ENCODE measurements at places on chromosomes 16 and 17.
A peak's percentile ranks its signal among the peaks of the same experiment; 100 is the strongest.

- peak; percentile 61 for DNase-seq
Measured at GRCh38 chr16:81136390-81137335, 40.5 kb upstream of the GCSH start.

GRCh38 chr16:68234188-68235107 is 1.5 kb downstream of the ESRP2 start:
- no peak for DNase-seq

- no peak for DNase-seq
Measured at GRCh38 chr16:4603624-4604170, 11.0 kb downstream of the UBALD1 start.

- peak; percentile 18 for DNase-seq
Measured at GRCh38 chr16:27515874-27516353, 33.8 kb downstream of the GTF3C1 start.

DNA sequence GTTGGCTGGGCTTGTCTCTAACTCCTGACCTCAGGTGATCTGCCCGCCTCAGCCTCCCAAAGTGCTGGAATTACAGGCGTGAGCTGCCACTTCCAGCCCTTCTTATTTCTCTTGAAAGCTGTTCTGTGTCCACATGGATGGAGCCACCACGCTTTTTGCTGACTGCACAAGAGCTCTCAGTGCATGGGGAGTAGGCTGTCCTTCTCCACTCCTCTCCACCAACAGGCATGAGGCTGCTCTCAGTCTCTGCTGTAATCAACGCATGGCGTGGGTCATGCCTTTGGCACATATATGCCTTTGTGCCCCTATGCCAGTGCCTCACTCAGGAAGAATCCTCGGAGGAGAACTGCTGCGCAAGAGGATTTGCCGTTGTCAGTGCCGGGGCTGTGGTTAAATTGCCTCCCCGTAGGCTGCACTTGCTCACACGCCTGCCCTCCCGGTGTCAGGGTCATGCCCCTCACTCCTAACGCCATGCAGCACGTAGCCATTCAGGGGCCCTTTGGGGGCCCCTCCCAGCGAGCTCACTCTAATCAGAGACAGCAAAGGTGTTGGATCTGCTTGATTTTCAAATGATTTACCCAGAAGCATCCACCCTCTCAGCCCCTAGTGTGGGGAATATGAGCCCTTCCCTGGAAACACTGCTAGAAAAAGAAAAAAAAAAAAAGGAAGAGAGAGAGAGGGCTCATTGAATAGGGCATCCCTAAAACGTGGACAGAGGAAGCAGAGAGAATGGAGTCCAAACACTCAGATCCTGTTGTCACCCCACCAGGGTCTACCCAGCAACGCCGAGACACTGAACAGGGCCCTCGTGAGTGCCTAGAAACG is 47.5 kb upstream of the ZCCHC14 start:
- no peak for DNase-seq

GRCh38 chr16:70644763-70645597 is 1.4 kb upstream of the IL34 start:
- DNase-seq = no peak

- DNase-seq = peak; percentile 95
Measured at GRCh38 chr16:81500833-81501521, 56.4 kb downstream of the CMIP start.

GRCh38 chr16:67517661-67518423 is 10.8 kb upstream of the RIPOR1 start:
- no peak for DNase-seq

DNA sequence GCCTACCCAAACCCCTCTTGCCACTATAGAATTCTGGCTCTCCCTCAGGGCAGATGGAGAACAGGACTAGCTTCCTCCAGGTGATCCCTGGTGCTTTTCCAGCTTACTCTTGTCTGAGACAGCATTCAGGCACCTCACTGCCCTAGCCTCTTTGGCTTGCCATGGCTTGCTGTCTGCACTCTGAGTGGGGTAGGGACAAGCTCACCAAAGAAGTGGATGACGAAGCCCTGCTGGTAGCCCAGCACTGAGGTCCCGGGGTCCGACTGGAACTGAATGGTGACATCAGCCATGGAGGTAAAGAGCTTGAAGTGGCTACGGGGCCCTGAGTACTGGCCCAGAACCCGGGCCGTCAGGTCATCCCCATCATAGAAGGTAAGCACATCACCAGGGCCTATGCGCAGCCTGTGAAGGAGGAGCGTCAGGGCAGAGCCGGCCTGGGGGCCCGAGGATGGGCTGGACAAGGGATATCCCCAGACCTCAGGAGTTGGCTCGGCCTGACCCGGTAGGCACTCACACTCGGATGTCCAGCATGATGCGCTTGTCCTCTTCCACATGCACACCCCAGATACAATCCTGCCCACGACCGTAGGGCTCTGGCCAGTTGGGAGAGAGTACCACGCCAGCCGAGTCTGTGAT is 7.6 kb upstream of the PHF12 start:
- DNase-seq = no peak

DNA sequence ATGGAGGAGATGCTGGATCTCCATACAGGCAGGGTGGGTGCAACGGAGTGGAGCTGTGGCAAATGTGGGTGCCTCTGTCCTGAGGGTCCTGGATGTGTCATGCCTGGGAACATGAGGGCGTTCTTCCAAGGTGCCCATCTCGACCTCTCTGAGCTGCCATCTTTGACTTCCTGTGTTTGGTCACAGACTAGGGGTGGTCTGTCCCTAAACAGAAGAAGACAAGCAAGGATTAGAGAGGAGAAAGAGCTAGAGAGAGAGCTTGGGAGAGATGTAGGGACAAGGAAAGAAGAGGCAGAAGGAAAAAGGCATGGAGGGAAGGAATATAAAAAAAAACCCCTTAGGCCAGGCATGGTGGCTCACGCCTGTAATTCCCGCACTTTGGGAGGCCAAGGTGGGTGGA is 3.3 kb upstream of the ZG16 start:
- DNase-seq = no peak

DNA sequence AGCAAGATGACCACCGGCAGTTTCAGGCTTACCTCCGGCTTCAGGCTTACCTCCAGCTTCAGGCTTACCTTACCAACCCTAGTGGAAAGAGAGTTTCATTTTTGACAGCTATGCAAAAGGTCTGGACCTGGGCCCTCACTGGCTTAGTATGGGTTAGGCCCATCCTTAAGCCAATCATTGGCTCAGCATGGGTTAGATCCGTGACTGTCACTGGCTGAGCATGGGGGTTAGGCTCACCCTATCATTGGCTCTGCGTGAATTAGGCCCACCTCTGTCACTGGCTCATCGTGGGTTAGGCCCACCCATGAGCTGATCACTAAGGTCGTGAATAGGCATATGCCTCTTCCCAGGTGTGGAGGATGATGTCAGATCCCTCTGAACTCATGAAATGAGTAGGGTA is 8.1 kb downstream of the NDE1 start:
- no peak for DNase-seq

GRCh38 chr17:72531729-72532128 is 410.9 kb downstream of the SOX9 start:
- DNase-seq = no peak

GRCh38 chr16:3954411-3954921 is 74.0 kb upstream of the CREBBP start:
- DNase-seq = no peak

GRCh38 chr17:82351254-82351712 is 7.8 kb upstream of the TEX19 start:
- no peak for DNase-seq

GRCh38 chr16:80806927-80807340 is 2.5 kb upstream of the CDYL2 start:
- DNase-seq = peak; percentile 73

- DNase-seq = no peak
Measured at GRCh38 chr17:81999587-81999975, 22.2 kb downstream of the ASPSCR1 start.

DNA sequence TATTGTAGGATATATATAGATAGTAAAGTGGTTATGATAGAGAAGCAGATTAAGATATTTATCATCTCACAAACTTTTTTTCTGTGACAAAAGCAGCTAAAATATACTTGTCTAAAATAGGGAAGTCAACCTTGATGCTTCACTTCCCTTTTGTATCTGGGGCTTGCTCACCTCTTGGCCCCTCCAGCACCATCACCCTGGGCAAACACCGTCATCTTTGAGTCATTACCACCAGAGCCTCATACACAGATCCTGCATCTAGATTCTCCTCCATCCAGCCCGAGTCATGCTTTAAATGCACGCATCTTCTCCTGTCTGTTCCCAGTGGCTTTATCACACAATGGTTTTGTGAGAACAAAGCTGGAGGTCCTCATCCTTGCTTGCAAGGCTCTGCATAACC is 1062.7 kb upstream of the EEF2KMT start:
- DNase-seq = no peak

DNA sequence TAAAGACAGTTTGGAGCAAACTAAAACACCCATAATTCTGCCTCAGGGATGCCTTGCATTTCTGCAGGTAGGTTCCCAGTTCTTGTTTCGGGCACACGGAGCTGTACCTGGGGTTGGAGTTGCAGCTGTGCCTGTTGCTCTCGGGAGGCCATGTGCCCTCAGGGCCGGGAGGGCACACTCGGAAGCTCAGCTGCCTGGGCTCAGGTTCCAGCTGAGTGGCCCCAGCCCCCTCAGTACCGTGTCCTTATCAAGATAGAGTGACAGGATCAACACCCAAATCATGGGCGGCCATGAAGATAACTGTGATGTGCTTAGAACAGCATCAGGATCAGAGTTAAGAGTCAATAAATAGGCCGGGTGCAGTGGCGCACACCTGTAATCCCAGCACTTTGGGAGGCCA is 107.9 kb downstream of the SNX29 start:
- DNase-seq = no peak

GRCh38 chr17:46143827-46144236 is 49.4 kb downstream of the KANSL1 start:
- DNase-seq = no peak

DNA sequence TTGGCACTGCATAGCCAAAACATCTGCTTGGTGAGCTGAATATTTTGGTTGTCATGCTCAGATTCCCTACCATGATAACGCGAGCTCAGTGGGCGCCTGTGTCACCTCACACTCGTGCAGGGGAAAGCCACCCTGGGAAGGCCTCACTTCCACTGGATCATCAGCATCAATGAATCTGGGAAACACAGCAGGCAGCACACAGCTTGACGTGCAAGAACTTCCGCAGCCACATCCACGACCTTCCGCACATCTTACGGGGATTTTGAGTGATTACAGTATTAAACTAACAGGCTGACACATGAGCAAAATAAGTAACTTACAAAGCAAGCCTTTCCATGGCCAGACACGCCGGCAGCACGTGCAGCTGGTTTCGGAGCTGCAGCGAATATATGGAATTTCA is 54.7 kb upstream of the FOXF1 start:
- no peak for DNase-seq

DNA sequence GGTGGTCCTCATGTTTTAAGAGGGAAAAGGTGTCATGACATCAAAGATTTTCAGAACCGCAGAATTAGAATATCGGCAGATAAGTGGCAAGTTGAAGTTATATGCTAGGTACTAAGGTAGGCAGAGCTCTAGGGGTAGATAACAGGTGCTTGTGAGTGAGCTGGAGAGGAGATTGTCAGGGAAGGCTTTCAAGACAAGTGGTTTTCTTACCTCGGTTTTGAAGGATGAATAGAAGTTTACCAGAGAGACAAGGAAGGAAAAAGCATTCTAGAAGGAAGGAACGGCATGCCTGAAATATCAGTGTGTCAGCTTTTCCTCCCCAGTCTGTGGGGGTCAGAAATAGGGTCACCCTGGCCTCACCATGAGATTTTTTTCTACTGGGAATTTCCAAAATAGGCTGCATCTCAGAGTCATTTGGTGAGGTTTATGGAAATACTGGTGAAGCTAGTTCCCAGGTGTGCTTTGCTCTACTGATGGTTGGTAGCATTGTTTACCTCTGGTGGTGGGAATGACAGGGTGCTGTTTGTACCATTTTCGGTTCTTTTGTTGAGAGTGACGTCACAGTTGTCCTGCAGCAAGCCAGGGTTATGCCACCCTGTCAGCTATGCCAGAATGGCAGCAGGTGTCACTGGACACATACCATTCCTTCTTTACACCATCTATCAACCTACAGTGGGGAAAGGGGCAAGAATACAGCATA is 112.5 kb downstream of the MSI2 start:
- DNase-seq = no peak

DNA sequence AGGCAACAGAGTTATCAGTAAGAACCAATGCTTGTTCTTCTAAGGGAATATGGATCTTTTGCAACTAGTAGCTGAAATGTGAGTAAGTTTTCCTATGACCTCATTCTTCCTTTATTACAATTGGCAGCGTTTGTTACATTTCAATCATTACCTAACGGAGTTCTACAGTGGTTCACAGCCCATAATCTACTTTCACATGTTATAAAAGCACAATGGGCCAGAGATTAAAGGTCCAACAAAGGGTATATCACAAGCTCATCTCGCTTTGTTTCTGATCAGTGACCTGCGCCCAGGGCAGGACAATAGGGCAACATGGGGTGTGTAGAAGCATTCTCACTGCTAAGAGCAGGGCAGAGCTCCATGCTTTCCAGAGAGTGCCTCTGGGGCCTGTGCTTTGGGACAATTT is 279.9 kb upstream of the DYNLRB2 start:
- DNase-seq = no peak

GRCh38 chr17:60065136-60065535 is 13.6 kb downstream of the HEATR6 start:
- peak; percentile 71 for DNase-seq

DNA sequence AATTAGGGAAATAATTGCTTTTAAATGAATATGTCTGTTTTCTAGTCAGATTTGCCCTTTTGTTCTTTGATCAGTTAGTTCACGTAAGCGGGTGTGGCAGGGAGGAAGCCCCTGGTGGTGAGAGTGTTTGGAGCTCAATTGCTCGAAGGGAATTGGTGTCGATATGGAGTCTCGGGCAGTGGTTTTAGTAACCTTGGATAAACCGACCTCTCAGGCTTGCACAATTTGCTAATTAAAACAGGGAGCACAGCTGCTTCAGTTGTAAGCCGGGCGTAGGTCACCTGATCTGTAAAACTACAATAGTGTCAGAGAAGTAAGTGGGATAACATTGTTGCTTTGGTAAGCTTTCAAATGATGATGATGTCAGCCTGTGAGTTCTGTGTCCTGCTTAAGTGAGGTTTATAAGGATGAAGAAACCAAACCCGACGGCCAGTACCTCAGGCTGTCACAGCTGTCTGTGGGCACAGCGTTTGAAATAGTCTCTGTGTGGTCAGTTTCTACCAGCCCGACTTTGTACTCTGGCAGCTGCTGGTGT is 2.9 kb downstream of the ZNF750 start:
- no peak for DNase-seq

DNA sequence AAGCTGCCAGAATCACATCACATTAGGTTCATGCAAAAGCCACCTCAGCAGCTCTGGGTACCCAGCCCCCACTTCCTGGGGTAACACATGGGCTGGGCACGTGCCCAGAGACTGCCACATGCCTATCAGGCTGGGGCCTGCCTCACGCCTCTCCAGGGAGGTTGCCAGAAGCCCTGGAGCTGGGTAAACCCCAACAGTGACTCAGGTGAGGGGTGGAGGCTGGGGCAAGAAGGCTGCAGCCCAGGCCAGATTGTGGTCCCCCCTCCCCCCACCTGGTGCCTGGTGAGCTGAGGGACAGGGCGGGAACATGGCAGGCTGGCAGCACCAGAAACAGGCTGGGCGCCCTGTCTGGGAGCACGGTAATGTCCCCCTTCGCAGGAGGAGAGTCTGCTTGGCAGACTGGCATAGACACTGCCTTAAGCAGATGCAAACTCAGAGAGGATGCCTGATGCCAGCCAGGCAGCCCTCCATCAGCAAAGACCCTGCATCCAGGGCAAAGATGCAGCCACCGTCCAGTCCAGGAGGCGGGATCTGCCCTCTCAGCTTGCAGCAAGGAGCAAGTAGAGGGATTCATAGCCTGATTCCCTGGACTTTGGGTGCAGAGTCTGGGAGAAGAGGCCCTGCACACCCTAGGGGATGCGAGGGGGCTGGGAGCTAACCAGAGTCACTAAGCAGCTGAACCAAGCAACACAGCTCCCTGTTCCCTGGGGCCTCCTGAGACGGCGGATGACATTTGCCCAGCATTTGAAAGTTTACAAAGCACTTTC is 28.8 kb downstream of the NGFR start:
- no peak for DNase-seq

All from EL (cell line).